ENCODE measurements at places on chromosomes 12 and 14.

- no peak for DNase-seq
These were observed 402.4 kb upstream of the RGS6 start for GRCh38 chr14:71529848-71530247.

- no peak for DNase-seq
These were observed 20.8 kb downstream of the CKAP4 start for GRCh38 chr12:106226884-106227640.

GRCh38 chr12:23860019-23860418 is 89.5 kb downstream of the SOX5 start:
- DNase-seq, result no peak

DNA sequence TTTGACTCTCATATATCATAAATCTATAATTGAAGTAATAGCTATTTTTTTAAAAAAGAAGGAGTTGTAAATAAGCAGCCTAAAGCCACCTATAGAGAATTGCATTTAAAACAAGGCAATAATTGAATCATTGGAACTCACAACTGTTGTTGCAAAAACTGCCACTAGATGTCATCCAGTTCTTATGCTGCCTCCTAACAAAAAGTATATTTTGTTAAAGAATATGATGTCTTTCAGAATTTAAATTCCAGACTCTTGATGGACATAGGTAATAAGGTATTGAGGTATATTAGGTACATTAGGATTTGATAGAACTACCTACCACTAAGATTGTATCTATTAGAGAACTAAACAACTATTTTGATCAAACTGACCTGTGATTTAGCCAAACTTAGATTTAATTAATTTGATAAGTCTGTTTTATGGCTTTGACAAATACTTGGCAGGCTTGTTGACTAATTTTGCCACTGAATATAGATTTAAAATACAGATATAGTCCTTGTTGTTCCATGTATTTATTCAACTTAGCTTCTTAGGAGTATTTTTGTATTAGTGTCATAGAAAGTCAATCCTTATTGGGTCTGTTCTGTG is 401.4 kb downstream of the RPL10L start:
- DNase-seq, result no peak

DNA sequence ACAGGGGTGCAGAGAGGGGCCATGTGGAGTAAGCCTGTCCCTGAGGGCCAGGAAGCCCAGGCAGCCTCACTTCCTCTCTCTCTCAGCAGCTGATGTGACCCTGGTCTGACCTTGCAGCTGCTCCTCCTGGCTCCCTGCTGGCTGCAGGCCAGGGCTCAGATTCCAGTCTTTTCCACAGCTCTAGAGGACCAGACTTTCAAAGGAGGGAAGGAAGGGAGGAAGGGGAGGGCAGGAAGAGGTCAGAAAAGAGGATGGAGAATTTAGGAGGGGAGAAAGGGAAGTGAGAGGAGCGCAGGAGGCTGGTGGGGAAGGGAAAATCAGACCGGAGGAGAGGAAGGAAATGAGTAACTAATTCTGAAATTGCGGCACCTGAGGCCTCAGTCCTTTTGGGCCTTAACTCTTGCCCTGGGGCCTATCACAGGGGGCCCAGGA is 40.9 kb upstream of the VASH1 start:
- DNase-seq, result no peak

- DNase-seq, result no peak
These were observed 6.0 kb downstream of the CLMN start for GRCh38 chr14:95313707-95314106.

DNA sequence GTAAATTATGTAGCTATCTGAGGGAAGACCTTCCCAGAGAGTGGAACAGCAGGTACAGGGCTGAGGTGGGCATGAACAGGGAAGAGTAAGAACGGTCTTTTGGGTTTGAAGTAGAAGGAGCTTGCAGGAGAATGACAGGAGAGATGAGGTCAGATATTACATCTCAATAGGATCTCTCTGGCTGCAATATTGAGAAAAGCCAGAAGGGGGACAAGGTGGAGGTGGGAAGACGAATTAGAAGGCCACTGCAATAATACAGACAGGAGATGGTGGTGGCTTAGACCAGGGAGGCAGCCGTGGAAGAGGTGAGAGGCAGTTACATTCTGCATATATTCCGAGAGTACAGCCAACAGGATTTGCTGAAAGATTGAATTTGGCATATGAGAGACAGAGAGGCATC is 310.2 kb downstream of the APAF1 start:
- DNase-seq, result no peak

- no peak for DNase-seq
These were observed 897 bp downstream of the SUDS3 start for GRCh38 chr12:118377021-118377883.

DNA sequence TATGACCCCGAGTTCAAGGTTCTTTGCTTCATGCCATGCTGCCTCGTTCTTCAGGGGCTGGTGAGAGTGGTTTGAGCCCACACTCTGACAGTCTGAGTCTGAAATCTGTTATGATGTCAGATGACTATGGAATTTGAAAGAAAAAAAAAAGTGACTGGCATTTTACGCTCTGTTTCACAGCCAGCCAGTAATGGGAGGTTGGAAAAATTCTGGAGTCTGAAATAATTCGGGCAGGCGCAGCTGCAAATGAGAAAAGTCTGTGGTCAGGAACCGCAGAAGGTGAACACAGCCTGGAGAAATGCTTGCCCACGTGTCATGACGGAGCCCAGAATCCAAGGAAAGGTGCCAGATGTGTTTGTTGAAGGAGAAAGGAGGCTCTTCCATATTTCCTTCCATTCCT is 269.8 kb upstream of the PWP1 start:
- DNase-seq, result no peak

GRCh38 chr12:109967383-109968031 is 28.7 kb downstream of the GIT2 start:
- no peak for DNase-seq

GRCh38 chr12:52054231-52054832 is 3.1 kb downstream of the NR4A1 start:
- DNase-seq, result no peak

GRCh38 chr14:89903340-89903952 is 51.1 kb downstream of the EFCAB11 start:
- DNase-seq, result no peak

DNA sequence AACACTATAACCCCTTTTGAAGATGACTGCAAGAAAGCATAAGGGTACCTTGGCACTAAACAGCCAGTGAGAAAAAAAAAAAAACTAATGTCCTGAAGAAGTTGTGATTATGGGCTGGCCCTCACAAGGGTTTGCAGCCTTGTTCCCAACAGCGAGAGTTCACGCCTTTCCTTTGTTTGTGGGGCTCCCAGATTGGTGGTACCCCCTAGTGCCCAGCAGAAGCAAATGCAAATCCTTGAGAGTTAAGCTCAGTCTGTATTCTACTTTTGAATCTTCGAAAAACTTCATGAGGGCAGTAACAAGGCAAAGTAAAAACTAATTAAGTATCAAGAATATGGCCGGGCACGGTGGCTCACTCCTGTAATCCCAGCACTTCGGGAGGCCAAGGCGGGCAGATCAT is 238.9 kb upstream of the LMO3 start:
- no peak for DNase-seq

GRCh38 chr12:93460902-93461301 is 6.4 kb upstream of the MRPL42 start:
- no peak for DNase-seq

Data from activated CD4-positive, alpha-beta T cell treated with anti-CD3 and anti-CD28 coated beads for 24 hours (primary cell).